ENCODE measurements at places on chromosomes 1 and 21.

DNA sequence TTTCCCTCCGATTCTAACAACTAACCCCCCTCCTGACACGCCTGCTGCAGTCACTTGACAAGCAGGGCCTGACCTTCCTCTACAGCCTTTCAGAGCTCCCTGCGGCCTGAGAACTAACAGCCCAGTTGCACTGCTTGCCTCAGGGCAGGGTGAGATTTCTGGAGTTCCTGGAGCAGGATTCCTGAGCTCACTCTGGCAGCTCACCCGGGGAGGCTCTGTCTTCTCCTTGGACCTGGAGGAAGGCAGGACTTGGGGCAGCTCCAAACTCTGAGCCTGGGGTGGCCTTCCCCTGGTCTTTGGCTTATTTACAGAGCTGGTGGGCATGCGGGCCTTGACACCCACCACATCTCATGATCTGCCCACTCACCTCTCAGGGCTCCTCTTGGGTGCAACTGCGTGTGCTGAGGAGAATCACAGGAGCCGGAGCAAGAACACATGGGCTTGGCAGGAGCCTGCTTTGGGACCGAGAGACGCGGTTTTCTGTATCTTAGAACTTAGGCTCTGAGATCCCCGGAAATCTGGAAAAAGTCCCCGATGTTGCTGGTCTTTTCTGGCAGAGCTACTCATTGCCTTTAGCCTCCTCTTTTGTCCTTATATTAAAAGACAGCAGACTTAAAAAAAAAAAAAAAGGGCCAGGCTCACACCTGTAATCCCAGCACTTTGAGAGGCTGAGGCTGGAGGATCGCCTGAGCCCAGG, 13.1 kb upstream of the SLC25A34 start:
- no peak for DNase-seq

DNA sequence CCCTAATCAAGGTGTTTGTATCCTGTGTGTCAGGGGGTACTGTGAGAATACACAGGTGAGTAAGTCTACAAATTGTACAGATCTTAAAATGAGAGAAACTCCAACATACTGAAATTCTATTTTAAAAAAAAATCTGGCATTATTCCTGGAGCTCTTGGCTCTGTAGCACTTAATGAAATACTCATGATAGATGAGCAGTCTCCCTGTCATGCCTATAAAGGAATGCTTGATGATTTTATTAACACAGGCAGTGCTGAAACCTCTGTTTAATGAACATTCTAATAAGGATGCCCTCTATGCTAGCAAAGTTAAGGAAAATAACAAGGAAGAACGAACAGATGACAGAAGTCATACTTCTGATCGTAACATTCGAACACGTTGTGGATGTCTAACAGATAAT, 233.9 kb upstream of the NEGR1 start:
- no peak for DNase-seq

DNA sequence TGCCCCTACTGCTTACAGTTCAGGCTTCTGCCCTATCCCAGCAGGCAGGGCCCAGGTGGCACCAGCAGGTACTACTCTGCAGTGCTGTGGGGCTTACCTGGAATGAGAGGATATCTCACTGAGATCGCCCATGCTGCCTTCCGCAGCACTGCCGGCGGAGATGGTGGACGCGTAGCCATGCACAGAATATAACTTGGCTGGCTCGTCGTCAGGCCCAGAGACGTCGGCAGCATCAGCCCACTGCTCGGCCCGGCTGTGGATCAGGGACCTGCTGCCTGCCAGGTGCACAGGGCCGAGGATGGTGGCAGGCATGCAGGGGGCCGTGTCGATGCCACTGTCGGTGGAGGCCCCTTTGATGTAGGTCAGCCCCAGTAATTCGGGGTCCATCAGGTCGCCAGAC, 190.9 kb downstream of the SIPA1L2 start:
- no peak for DNase-seq

- no peak for DNase-seq
Observed at GRCh38 chr1:99786751-99787501, 20.5 kb upstream of the FRRS1 start.

DNA sequence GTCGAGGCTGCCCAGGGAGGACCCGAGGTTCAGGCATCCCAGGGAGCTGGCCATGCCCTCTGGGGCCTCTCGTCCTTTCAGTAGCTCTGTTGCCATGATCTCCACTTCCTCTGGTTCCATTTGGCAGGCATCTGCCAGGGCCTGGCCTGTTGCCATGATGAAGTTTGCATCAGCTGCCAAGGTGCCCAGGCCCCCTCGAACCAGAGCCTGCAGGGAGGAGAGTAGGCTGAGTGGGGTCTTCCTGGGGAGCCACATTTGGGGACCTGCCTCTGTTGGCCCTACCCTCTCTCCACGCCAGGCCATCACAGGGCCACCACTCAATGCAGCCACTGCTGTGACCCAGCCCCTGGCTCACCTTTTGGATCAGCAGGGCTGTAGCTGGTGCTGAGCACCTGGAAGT, 16.4 kb upstream of the KIF21B start:
- DNase-seq, result no peak

- DNase-seq, result no peak
Observed at GRCh38 chr1:41751804-41752513, 166.8 kb downstream of the HIVEP3 start.

DNA sequence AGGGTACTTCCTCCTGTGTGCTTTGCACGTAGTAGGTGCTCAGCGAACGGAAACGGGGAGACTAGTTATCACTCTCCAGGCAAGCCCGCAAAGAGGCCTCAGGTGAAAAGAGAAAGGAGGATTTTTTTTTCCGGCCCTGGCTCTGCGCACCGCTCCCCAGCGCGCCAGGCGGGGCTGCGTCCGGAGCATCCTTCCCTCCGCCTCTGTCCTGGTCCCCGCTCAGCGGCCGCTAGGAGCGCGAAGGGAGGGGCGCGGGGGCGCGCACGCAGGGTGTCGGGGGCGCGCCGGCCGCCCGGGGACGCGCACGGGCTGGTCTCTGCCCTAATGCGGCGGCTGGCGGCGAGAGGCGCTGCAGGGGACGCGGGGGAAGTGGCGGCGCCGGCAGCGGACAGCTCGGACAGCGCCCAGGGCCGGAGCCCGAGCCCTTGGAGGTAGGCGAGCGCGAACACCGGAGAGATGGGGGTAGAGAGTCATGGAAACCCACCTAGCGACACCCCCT, 42.3 kb upstream of the NFASC start:
- DNase-seq, result peak; percentile 71

DNA sequence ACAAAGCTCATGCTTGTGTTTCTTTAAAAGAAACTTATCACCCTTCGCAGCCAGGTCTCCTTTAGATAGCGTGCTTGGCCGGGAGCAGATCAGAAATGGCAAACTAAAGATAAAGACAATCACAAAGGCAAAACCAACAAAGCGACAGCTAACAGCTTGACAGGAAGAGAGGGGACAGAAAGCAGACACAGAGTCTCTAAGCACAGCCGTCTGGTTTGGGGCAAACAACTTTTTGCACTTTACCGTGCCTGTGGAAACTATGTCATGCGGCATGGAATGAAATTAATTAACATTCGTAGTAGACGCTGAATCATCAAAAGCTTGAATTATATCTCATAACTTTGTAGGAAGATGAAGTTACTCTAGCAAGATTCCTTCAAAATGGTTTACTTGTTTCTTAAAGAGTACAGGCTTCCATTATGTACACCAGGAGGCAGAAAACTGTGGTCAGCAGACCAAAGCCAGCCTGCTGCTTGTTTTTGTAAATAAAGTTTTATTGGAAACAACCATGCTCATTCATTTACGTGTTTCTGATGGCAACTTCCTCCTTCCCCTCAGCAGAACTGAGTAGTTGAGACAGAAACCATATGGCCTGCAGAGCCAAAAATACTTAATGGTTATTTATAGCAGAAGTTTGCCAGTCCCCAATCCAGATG, 183.2 kb downstream of the KIF26B start:
- DNase-seq, result no peak

GRCh38 chr1:6419397-6419803, 319 bp downstream of the HES2 start:
- no peak for DNase-seq

DNA sequence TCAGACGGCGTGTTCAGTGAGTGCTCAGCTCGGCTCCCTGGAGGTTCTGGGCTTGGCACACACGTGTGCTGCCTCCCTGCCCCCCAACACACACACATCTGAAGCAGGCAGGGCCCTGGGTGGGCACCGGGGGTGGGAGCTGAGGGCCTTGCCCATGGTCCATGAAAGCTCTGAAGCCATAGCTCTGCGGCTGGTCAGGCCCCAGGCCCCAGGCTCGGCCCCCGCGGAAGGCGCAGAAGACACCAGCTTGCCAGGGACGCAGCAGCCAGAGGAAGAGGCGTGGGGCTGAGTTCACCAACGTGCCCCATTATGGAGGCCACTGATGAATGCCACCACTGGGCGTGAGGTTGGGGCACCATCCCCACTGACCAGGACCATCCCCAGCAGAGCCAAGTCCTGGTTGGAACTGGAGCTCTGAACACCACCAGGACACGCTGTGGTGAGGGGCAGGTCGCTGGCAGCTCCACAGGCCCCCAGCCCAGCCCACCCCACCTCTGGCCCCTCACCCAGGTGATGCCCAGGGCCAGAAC, 4.2 kb downstream of the AURKAIP1 start:
- no peak for DNase-seq

- DNase-seq, result peak; percentile 16
Observed at GRCh38 chr21:46092811-46093667, 4.9 kb upstream of the COL6A2 start.

GRCh38 chr21:25974964-25975363, 195.6 kb downstream of the APP start:
- no peak for DNase-seq

GRCh38 chr1:62178372-62178771, 16.3 kb upstream of the L1TD1 start:
- no peak for DNase-seq

DNA sequence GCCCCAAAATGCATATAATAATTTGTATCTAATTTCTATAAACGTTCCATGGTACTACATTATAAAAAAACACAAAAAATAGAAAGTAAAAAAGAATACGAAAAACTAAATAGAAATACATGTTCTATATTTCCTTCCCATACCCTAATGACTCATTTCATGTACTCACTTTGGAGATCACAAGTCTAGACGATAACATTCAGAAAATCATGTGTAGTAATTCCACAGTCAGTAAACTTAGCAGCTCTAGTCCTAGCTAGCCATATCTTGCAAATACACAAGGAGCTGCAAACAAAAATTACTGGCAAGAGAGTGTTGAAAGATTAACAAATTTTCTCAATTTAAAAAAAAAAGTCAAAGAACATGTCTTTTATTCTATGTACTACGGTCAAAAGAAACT, 1.4 kb downstream of the GOLPH3L start:
- DNase-seq, result no peak

GRCh38 chr1:183125279-183125999, 60.6 kb upstream of the LAMC2 start:
- no peak for DNase-seq

DNA sequence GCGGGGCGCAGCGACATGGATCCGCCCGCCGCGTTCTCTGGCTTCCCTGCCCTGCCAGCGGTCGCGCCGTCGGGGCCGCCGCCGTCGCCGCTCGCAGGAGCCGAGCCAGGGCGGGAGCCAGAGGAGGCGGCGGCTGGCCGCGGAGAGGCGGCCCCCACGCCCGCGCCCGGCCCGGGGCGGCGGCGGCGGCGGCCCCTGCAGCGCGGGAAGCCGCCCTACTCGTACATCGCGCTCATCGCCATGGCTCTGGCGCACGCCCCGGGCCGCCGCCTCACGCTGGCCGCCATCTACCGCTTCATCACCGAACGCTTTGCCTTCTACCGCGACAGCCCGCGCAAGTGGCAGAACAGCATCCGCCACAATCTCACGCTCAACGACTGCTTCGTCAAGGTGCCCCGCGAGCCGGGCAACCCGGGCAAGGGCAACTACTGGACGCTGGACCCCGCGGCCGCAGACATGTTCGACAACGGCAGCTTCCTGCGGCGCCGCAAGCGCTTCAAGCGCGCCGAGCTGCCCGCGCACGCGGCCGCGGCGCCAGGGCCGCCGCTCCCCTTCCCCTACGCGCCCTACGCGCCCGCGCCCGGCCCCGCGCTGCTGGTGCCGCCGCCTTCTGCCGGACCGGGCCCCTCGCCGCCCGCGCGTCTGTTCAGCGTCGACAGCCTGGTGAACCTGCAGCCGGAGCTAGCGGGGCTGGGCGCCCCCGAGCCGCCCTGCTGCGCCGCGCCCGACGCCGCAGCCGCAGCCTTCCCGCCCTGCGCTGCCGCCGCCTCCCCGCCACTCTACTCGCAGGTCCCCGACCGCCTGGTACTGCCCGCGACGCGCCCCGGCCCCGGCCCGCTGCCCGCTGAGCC, 459 bp downstream of the FOXE3 start:
- peak; percentile 54 for DNase-seq

All from activated naive CD8-positive, alpha-beta T cell treated with anti-CD3 and anti-CD28 coated beads, Interleukin-2, amount 10 ng/mL, durations not matched to agents 7 days and 5 days (primary cell).